Aorta (tissue), 5 donors: ENCODE measurements at places on chromosomes 13 and 19. TPM values are rescaled to one million over a fixed set of nuclear protein-coding genes. Genes with fewer than 3 reads are reported as not detected.

GRCh38 chr13:108486096-108486495 lies 143.3 kb upstream of the MYO16 start:
- DNase-seq: no peak
- no peak overlapping the region for H3K4me3 ChIP-seq
- H3K27me3 ChIP-seq: no peaks in the 10 kb centered on the region
- no peaks in the 10 kb centered on the region for H3K4me1 ChIP-seq
- no peak overlapping the region for H3K27ac ChIP-seq
- H3K36me3 ChIP-seq: no peaks in the 10 kb centered on the region

GRCh38 chr13:23510544-23510916 lies 59.7 kb upstream of the TNFRSF19 start:
- H3K27ac ChIP-seq: no peak overlapping the region
- no peaks in the 10 kb centered on the region for H3K27me3 ChIP-seq
- H3K4me3 ChIP-seq: no peak overlapping the region
- H3K4me1 ChIP-seq: no peaks in the 10 kb centered on the region
- H3K36me3 ChIP-seq: no peaks in the 10 kb centered on the region
- no peak for DNase-seq

GRCh38 chr19:49120868-49121267 lies 1.5 kb downstream of the PPFIA3 start:
- no peak overlapping the region for H3K4me3 ChIP-seq

- H3K27me3 ChIP-seq: no peaks in the 10 kb centered on the region
- H3K4me1 ChIP-seq: no peaks in the 10 kb centered on the region
- no peak overlapping the region for H3K4me3 ChIP-seq
- DNase-seq: peak; percentile 64
- no peak overlapping the region for H3K27ac ChIP-seq
- no peaks in the 10 kb centered on the region for H3K36me3 ChIP-seq
Measured at GRCh38 chr19:16372065-16372915, 47.7 kb downstream of the KLF2 start.

DNA sequence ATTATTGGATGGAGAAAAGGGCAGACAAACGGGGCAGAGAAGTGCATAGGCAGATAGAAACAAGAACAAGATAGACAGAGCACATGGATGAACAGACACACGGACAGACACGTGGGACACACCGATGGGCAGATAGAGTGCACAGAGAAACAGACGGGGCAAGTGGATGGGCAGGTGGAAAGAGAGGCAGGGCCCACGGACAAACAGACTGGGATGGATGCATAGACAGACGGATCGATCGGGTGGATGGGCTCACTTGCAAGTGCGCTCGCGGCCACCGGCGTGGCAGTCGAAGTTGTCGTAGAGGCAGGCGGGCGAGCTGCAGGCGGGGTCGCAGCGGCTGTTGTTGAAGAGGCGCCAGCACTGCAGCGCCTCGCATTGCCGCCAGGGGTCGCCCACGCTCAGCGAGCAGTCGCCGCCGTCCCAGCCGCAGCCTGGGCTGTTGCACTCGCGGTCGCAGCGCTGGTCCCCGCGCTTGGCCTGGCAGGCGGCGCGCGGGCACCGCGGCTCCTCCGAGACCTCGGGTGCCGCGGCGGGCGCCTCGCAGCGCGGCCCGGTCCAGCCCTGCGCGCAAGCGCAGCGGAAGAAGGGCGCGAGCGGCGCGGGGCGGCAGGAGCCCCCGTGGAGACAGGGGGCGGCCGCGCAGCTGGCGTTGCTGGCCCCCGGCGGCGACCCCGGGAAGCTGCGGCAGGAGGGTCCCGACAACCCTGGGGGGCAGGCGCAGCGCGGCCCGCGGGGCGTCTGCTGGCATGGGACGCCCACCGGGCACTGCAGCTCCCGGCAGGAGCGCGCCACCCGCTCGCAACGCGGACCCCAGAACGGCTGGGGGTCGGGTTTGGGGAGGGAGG lies 23.3 kb downstream of the NOTCH3 start:
- DNase-seq: peak; percentile 89
- H3K27me3 ChIP-seq: no peaks in the 10 kb centered on the region
- no peaks in the 10 kb centered on the region for H3K4me1 ChIP-seq
- peaks cover 8% of the 10 kb centered on the region for H3K36me3 ChIP-seq
- no peak overlapping the region for H3K4me3 ChIP-seq
- H3K27ac ChIP-seq: peak overlapping the region; percentile 11

DNA sequence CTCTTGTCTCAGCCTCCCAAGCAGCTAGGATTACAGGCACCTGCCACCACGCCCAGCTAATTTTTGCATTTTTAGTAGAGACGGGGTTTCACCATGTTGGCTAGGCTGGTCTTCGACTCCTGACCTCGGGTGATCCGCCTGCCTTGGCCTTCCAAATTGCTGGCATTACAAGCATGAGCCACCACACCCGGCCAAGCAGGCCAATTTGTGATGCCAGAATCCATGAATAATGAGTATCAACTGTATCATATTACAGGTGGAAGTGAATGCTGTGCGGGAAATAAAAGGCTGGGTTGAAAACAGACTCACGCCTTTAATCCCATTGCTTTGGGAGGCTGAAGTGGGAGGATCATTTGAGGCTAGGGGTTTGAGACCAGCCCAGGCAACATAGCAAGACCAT lies 3.6 kb upstream of the NFILZ start:
- no peaks in the 10 kb centered on the region for H3K27me3 ChIP-seq
- H3K27ac ChIP-seq: no peak overlapping the region
- no peaks in the 10 kb centered on the region for H3K4me1 ChIP-seq
- H3K36me3 ChIP-seq: no peaks in the 10 kb centered on the region
- no peak overlapping the region for H3K4me3 ChIP-seq

- H3K36me3 ChIP-seq: no peaks in the 10 kb centered on the region
- no peak overlapping the region for H3K4me3 ChIP-seq
- no peaks in the 10 kb centered on the region for H3K4me1 ChIP-seq
- no peak for DNase-seq
Measured at GRCh38 chr13:45055198-45055901, 65.0 kb upstream of the GTF2F2 start.

- DNase-seq: no peak
- H3K36me3 ChIP-seq: no peaks in the 10 kb centered on the region
- no peaks in the 10 kb centered on the region for H3K27me3 ChIP-seq
- H3K27ac ChIP-seq: no peak overlapping the region
Measured at GRCh38 chr19:19634516-19635312, 6.7 kb upstream of the LPAR2 start.

Gene ACER1
- total RNA-seq: not detected
